ENCODE measurements at places on chromosomes 3 and 15.

DNA sequence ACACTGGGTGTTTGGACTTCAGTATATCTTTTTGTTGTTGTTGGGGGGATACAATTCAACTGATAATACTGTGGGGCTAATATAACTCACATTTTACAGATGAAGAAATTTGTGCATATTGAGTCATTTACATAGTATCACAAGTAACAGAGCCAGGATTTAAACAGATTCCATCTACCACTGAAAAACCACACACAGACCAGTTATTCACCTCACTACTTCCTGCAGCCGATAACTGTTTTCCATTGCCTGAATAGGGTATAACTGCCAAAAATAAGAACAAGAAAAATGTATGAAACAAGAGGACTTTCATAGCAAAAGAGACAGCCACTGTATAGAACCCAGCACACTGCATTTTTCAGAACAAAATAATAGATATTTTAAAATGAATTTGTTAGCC lies 215.8 kb upstream of the CNTN6 start:
- no peak for DNase-seq

GRCh38 chr3:51721062-51721745 lies 14.3 kb downstream of the GRM2 start:
- no peak for DNase-seq

DNA sequence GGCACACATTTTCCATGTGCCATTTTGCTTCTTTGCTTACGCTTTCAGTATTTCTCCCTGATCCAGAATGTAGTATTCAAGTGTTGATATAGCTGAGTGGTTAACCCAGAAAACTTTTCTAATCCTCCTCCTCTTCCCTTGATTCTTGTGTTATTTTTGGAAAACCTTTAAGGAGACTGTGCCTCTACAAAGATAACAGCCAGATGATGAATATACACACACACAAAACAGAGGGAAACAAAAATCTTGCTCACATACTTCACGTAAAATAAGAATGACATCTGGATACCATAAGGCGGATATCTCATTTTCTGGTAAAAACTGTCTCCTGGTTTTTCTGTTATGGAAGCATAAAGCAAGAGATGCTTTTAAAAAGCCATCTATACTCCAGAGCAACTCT lies 295.8 kb upstream of the THBS1 start:
- no peak for DNase-seq

- DNase-seq, result no peak
These were observed 91.1 kb upstream of the MITF start for GRCh38 chr3:69648126-69648525.

- no peak for DNase-seq
These were observed 48.5 kb upstream of the TNIK start for GRCh38 chr3:171508676-171509075.

- DNase-seq, result no peak
These were observed 270.3 kb upstream of the CFAP20DC start for GRCh38 chr3:59320080-59320479.

- DNase-seq, result no peak
These were observed 62.5 kb downstream of the POLQ start for GRCh38 chr3:121483290-121483689.

DNA sequence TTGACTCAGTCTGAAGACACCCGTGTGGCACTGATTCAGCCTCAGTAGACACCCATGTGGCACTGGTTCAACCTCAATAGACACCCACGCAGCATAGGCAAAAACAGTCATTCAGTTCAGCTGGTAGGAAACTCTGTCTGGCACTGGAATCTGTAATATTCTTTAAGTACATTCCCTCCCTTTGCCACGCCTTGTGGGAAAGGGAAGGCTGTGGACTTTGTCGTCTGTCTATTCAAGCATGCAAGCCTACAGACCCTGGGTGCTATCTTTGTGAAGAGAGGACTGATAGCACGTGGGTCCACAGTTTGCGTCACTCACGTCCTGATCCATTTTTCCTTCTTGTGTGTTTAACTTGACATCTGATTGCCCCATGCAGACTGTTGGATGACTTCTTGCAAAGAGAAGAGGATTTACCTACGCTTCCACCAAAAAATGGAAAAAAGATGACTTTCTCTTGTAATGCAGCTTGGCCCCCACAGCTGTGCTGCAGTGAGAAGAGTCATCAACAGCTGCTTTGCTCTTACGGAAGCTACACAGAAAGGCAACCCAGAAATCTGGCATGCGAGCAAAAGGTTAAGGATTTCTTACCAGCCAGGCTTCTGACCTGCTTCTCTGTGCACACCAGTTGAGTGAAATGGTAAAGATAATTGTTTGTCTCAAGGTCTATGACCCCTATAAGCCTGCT lies 278.1 kb downstream of the ULK4 start:
- no peak for DNase-seq

GRCh38 chr3:122679882-122680474 lies 661 bp upstream of the PARP14 start:
- DNase-seq, result peak; percentile 43

DNA sequence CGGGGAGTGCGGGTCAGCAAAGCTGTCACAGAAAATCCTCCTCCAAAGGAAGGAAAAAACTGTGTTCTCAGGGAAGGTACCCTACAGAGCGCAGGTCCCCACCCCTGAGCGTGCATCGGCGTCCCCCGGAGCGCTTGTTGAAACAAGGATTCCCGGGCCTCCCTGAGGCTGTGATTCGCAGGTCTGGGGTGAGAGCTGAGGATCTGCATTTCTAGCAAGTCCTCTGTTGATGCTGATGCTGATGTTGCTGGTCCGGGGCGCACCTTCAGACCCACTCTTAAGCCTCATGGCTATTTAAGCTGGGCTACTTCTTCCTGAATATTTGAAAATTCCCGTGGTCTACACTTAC lies 226.2 kb upstream of the IGF1R start:
- DNase-seq, result no peak

GRCh38 chr3:138187296-138188012 lies at the start of gene ARMC8:
Gene ARMC8, plus strand, starts transcription at chr3:138187301. Its CDS starts 254 bp downstream, at chr3:138187555.
- peak; percentile 62 for DNase-seq

DNA sequence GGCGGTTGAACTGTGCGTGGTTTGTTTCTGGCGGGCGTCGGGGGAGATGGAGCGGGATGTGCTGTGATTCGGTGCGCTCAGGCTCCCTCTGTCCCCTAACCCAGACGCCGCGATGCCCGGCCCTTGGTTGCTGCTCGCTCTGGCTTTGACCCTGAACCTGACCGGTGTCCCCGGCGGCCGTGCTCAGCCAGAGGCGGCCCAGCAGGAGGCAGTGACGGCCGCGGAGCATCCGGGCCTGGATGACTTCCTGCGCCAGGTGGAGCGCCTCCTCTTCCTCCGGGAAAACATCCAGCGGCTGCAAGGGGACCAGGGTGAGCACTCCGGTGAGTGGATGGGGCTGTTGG lies 1.2 kb downstream of the TRH start:
- DNase-seq, result no peak

GRCh38 chr3:172707967-172708366 lies 2.9 kb downstream of the NCEH1 start:
- DNase-seq, result no peak

DNA sequence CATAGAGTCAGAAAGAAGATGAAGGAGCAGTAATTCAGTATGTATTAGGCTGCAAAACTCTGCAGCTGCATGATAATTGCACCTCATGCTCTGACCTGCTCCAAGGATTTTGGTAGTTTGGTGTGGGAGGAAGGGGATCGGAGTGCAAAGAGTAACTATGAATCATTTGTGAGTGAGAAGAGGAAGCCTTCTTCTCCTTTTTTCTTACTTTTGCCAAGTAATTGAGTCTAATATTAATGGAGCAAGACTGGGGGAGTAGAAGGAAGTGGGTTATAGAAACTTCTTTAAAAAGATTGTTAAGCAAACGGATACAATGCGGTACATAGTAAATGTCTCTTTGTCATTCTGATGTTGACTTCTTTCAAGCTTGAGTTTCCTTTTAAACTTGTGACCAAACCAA lies 276.5 kb downstream of the EDEM1 start:
- DNase-seq, result no peak

DNA sequence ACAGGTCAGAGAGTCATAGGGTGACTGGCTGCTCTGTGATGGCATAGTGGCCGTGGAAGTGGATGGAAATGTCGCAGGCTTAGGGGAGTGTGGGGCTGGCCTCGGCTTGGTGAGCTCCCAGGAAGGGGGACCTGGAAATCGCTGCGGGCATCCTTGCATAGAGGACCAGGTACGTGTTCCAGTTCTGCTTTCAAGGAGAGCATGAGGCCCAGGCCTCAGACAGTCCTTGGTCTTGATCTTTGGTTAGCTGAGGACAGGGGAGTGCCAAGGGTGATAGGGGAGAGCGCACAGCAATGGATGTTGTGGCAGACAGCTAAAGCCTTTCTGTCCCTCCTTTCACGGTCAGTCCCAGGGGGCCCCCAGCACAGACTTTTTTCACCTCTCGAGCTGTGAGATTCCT lies 110.5 kb downstream of the SNRPN start:
- DNase-seq, result no peak

GRCh38 chr15:86021281-86022264 lies 58.1 kb upstream of the AGBL1 start:
- DNase-seq, result no peak

DNA sequence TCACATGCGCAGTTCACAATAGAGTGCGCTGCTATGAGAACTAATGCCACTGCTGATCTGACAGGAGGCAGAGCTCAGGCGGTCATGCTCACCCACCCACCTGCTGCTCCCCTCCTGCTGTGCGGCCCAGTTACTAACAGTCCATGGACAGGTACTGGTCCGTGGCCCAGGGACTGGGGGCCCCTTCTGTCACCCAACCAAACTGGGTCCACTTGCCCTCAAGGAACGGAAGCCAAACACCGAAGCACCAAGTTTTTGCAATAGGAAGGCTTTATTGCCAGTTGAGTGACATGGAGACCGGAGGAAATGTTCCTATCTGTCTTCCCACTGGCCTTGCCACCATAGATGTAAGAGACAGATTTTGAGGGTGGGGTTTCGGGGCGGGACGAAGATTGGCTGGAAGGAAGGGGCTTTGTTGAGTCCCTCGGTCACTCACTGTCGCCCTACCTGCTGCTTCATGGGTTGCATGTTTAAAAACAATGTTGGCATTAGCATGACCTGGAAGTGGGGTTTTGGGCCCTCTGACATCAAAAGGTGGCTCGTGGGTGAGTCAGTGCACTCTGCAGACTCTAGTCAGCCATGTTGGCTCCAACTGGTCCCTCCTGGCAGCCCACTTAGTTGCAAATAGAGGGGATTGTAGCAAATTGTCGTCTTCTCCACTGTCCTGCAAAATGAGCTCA lies 141.0 kb downstream of the TJP1 start:
- DNase-seq, result no peak

DNA sequence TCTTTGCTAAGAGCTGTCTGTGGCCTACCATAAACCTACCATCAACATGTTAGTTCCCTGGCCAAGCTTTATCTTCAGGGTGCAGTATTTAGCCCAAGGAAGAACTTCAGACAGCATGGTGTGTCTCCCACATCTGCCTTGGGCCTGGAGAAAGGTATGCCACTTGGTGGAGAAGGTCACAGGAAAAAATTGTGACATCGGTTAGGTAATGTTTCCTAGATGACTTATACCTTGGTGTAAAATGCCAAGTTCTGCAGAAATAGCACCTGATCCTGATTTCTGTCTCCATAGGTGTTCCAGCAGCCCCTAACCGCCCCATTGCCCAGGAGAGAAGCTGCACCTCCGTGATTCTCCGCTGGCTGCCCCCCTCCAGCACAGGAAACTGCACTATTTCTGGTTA lies 33.0 kb upstream of the UMPS start:
- DNase-seq, result no peak

GRCh38 chr3:107855710-107856109 lies 235.1 kb downstream of the CD47 start:
- peak; percentile 44 for DNase-seq

DNA sequence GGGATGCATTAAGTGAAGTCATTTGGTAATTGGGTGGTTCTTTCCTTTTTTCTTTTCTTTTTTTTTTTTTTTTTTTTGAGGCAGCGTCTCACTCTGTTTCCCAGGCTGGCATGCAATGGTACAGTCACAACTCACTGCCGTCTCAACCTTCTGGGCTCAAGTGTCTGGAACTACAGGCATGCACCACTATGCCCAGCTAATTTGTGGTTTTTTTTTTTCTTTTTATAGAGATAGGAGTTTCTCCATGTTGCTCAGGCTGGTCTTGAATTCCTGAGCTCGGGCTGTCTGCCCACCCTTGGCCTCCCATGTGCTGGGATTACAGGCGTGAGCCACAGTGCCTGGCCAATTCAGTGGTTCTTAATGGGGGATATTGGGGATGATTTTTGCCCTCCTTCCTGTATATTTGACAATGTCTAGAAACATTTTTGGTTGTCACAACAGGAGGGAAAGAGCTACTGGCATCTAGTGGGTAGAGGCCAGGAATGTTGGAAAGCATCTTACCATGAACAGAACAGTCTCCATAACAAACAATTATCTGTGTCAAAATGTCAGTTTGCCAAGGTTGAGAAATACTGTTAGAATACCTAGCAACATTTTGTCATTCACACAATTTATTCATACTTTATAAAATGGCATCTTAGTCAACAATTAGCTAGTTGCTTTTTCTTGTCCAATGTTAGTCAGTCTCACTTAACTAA lies 79.4 kb upstream of the CNTN3 start:
- DNase-seq, result no peak

- no peak for DNase-seq
These were observed 248.1 kb downstream of the LRRN1 start for GRCh38 chr3:4047366-4047765.

GRCh38 chr3:196192524-196193051 lies 18.6 kb downstream of the ZDHHC19 start:
- peak; percentile 72 for DNase-seq

- DNase-seq, result no peak
These were observed 1.7 kb downstream of the TM4SF19 start for GRCh38 chr3:196336319-196337145.

DNA sequence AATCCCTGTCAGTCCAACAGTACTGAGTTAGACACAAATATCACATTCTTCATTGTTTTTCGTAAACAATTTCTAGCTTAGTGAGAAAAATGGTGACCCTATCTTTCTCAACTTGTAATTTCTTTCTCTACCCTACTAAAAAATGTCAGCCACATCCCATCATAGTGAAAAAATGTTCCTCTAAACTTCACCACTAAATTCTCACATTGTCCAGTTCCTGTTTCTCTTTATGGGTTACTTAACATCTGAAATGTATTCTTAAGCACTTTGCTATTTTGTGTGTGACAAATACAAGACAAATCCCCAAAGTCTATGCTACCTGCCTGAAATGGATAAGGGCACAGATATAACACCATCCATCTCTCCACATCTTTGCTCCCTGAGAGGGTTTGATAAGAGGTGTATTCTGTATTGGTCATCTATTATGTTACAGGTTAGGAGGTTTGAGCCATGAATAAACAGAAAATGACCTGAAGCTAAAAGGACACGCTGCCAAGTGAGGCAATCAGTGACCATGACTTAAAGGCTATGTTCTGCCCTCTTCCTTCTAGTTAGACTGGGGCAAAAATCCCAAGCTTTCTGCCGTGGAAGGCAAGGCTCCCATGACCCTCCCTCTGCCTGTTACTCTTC lies 118.2 kb downstream of the GADL1 start:
- DNase-seq, result no peak
